PC-9 (cell line): ENCODE measurements at places on chromosomes 16 and 17.
A peak's percentile ranks its signal among the peaks of the same experiment; 100 is the strongest.

- peaks cover 18% of the 10 kb centered on the region for H3K27me3 ChIP-seq
- no peak for DNase-seq
- no peak overlapping the region for H3K27ac ChIP-seq
- H3K4me1 ChIP-seq = peaks cover 40% of the 10 kb centered on the region
- H3K36me3 ChIP-seq = no peaks in the 10 kb centered on the region
Observed at GRCh38 chr17:74740173-74740572, 3.1 kb downstream of the RAB37 start.

DNA sequence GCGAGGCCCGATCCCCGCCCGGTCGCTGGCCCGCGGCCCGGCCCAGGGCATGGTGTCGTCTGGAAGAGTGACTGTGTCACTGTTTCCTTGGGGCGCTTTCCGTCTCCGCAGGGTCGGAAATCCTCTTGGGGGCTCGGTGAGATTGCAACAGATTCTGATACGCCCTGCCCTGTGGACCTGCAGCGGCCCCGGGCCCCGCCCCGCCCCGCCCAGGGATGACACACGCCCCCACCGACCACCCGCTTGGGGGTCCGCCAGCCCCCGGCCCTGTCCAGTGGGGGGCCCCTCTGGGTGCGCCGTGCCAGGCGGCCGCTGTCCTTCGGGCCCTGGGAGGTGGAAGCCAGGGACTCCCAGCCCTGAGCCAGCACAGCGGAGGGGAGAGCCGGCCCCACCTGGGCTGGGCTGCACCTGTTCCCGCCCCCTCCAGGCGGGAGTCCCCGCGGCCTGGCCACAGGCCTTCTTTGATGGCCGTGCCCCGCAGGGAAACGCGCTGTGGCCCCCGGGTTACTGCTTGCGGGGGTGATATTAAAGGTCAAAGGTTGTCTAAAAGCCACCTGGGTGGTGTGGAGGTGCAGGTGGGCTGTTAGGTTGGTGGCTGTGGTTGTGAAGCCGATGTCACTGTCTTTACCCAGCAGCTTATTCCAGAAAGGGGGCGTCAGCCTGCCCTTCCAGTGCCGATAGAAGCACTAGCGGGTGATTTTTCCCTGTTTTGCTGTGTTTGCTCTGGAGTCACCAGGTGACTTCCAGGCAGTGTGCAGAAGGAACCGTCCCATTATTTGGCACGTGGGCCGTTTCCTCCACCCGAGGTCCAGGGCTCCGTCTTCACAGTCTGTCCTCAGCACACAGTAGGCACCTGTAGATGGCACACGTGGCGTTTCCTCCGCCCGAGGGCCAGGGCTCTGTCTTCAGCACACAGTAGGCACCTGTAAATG, 752 bp downstream of the TBC1D24 start:
- H3K4me3 ChIP-seq = peak overlapping the region; percentile 62
- DNase-seq = peak; percentile 65
- H3K27ac ChIP-seq = no peak overlapping the region
- H3K27me3 ChIP-seq = no peaks in the 10 kb centered on the region
- peaks cover 13% of the 10 kb centered on the region; the same call in 1 of the 2 replicates for H3K4me1 ChIP-seq
- no peaks in the 10 kb centered on the region for H3K36me3 ChIP-seq

DNA sequence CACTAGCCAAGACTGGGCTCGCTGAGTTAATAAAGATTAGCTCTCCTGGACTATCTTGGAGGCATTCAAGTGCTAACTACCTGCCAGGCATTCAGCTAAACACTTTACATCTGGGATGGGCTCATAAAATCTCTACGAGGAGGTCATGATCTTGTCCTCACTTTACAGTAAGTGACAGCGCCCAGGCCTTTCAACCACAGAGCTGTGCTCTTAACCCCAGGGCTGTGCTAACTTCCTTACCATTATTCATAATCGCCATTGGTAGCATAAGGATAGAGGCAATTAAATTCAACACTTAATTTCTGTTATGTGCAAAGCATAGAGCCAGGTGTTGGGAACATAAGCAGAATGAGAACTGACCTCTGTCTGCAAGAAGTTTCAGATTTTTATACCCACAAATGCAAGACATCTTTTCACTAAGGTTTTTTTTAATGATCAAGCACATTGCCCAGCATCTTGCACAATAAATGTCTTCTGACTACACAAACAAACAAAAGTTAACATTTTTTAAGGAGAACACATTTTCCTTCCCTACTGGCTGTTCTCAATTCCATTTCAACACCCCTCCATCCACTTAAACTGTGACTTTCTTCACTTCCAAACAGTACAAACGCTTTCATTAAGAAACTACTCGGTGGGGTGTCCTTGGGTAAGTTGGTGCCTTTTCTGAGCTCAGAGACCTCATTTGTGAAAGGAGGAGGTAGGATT, 172.3 kb downstream of the C16orf78 start:
- H3K4me3 ChIP-seq = no peak overlapping the region
- peaks cover 68% of the 10 kb centered on the region for H3K27me3 ChIP-seq
- no peak for DNase-seq
- no peaks in the 10 kb centered on the region for H3K36me3 ChIP-seq
- no peaks in the 10 kb centered on the region for H3K4me1 ChIP-seq

DNA sequence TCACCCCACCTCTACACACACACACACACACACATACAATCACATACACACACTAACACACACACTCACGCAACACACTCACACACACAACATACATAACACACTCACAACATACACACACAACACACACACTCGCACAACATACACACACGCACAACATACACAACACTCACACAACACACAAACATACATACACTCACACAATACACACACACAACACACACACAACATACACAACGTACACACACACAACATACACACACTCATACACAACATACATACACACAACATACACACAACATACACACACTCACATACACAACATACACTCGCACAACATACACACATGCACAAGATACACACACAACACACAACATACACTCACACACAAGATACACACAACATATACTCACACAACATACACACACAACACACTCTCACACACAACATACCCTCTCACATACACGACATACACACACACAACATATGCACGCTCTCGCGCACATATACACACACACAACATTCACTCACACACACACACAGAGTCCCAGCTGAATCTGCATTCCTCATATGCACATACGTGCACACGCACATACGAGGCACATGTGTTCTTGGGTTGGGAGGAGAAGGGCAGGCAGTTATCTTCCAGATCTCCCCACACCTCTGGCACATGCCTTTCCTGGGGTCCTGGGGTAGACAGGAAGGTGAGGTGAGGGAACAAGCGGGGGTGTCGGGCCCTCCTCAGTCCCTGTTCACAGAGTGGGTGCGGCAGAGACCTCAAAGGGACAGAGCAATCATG, 1.1 kb downstream of the ASGR2 start:
- H3K4me1 ChIP-seq = no peaks in the 10 kb centered on the region
- H3K27me3 ChIP-seq = no peaks in the 10 kb centered on the region
- DNase-seq = no peak
- no peaks in the 10 kb centered on the region for H3K36me3 ChIP-seq
- H3K27ac ChIP-seq = no peak overlapping the region
- H3K4me3 ChIP-seq = no peak overlapping the region

DNA sequence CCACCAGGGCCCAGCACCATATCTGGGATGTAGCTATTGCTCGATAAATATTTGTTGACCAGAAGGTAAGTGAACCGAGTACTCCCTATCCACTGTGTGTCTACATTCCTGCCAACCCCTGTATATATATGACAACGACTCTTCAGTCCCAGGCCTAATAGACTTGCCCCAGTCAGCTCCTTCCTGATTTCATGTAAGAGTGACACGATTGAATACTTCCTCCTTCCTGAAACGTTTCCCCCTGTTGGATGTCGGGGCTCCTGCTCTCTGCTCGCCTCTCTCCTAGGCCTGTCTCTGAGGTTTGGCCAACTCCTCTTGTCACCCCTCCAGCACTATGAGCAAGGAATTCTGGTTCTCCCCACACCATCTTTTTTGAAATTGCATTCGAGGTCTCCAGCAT, 178.9 kb downstream of the PRKCA start:
- H3K4me3 ChIP-seq = no peak overlapping the region
- H3K27me3 ChIP-seq = no peaks in the 10 kb centered on the region
- H3K36me3 ChIP-seq = no peaks in the 10 kb centered on the region
- no peak for DNase-seq
- H3K27ac ChIP-seq = no peak overlapping the region
- no peaks in the 10 kb centered on the region for H3K4me1 ChIP-seq

DNA sequence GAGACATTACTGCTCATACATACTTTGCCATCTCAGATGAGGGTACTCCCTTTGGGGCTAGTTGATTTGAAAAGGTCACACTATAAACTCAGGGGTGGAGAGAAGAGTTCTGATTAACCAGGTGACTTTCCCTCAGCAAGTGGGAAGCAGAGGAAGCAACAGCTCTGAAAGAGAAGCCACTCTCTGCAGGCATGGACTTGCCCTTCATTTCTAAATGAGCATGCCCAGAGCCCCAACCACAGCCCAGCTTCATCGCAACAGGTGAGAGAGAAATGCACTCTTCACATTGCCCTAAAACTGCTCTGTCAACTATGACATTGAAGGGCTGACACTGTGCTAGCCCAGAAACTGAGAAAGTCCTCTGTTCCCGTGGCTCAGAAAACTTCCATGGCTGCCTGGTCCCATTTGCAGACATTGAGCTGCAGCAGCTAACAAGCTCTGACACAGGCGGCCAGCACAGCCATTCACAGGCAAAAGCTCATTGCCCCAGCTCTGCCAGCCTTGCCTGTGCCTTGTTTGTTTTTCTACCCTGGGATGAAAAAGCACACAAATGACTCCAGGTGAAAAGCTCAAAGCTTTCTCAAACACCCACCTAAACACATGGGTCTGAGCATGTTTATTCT, 419.8 kb upstream of the DYNLRB2 start:
- no peak overlapping the region for H3K4me3 ChIP-seq
- no peak overlapping the region for H3K27ac ChIP-seq
- no peak for DNase-seq
- no peaks in the 10 kb centered on the region for H3K36me3 ChIP-seq
- peaks cover 26% of the 10 kb centered on the region for H3K27me3 ChIP-seq

GRCh38 chr17:11278186-11278991, 37.4 kb downstream of the SHISA6 start:
- H3K27ac ChIP-seq = no peak overlapping the region
- peaks cover 10% of the 10 kb centered on the region; the same call in 1 of the 2 replicates for H3K27me3 ChIP-seq
- H3K36me3 ChIP-seq = no peaks in the 10 kb centered on the region
- H3K4me3 ChIP-seq = no peak overlapping the region
- DNase-seq = no peak

GRCh38 chr16:73043828-73044467, 4.0 kb downstream of the ZFHX3 start:
- H3K36me3 ChIP-seq = no peaks in the 10 kb centered on the region
- no peaks in the 10 kb centered on the region for H3K27me3 ChIP-seq
- H3K4me3 ChIP-seq = no peak overlapping the region
- H3K4me1 ChIP-seq = peaks cover 43% of the 10 kb centered on the region

DNA sequence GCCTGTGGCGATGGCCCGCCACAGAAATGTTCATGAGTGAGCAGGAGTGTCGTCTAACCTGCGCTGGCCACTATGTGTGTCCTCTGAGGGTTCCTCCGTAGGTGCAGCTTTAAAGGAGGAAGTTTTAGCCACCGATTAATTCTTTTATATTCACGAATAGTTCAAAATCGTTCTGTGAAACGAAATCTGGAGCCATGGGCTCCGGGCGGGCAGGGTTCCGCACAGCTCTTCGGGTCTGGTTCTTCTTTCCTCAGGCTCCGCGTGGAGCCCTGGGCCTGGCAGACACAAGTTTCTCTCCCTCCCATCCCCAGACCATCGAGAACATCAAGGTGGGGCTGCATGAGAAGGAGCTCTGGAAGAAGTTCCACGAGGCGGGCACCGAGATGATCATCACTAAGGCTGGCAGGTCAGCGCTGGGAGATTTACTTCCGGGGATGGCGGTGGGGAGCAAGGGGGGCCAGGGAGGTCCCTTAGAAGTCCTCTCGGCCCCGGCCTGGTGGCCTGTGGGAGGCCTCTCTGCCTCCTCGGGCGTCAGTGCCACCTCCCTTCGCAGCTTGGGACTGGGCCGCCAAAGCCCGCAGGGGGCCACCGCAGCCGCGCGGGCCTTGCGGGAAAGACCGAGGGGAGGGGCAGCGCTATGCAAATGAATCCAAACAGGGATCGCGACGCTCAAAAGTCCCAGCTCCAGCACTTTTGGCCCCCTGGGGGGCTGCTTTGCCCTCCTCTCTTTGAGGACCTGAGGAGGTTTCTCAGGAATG, 5.2 kb downstream of the TBX4 start:
- DNase-seq = no peak
- H3K4me1 ChIP-seq = no peaks in the 10 kb centered on the region
- H3K27me3 ChIP-seq = no peaks in the 10 kb centered on the region
- no peaks in the 10 kb centered on the region for H3K36me3 ChIP-seq
- H3K4me3 ChIP-seq = no peak overlapping the region
- no peak overlapping the region for H3K27ac ChIP-seq

DNA sequence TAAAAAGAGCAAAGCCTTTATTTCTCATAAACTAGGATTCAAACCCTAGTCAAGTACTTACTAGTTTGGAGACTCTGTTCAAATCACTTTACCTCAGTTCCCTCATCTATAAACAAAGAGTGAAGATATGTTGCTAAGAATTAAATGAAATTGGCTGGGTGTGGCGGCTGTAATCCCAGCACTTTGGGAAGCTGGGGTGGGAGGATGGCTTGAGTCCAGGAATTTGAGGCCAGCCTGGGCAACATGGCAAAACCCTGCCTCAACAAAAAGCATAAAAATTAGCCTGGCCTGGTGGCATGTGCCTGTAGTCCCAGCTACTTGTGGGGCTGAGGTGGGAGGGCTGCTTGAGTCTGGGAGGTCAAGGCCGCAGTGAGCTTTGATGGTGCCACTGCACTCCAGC, 114.5 kb upstream of the CREBBP start:
- no peak overlapping the region for H3K27ac ChIP-seq
- no peak for DNase-seq
- no peaks in the 10 kb centered on the region for H3K27me3 ChIP-seq
- H3K36me3 ChIP-seq = no peaks in the 10 kb centered on the region
- H3K4me1 ChIP-seq = no peaks in the 10 kb centered on the region

DNA sequence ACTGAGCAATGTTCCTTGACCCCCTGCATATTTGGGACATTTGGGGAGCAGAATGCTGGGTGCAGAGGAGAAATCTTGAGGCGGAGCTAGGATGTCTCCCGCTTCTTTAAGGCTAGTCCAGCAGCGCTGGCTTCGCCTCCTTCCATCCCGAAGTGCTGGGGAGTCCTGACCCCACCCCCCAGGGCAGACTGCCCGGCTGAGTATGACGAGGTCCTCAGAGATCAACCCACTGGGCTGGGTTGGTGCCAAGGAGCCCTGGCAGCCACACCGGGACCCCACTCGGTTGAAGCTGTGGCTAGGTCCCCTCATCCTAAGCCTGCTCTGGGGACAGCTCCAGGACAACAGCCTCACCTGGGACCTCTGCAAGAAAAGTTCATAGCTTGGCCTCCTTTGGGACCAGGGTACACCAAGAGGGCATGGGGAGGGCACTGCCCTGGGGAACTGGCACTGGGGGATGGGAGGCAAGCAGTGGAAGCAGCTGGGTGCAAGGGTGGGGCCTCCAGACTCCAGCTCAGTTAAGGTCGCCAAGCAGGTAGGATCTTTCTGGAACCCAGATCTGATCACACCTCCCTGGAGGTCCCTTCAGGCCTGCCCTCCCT, 11.0 kb downstream of the RHBDF2 start:
- H3K36me3 ChIP-seq = no peaks in the 10 kb centered on the region
- H3K27me3 ChIP-seq = no peaks in the 10 kb centered on the region
- no peaks in the 10 kb centered on the region for H3K4me1 ChIP-seq
